Thyroid gland (tissue), 4 donors: ENCODE measurements at places on chromosomes 4 and X. TPM values are rescaled to one million over a fixed set of nuclear protein-coding genes. Genes with fewer than 3 reads are reported as not detected.

SCML2 gene
- 2.6 TPM for total RNA-seq

ITGB1BP2 gene
- total RNA-seq: 0.67 TPM

ODAPH gene
- total RNA-seq: not detected

NUDT11 gene
- total RNA-seq: 1.1 TPM

STPG2 gene
- 2.3 TPM for total RNA-seq

DNA sequence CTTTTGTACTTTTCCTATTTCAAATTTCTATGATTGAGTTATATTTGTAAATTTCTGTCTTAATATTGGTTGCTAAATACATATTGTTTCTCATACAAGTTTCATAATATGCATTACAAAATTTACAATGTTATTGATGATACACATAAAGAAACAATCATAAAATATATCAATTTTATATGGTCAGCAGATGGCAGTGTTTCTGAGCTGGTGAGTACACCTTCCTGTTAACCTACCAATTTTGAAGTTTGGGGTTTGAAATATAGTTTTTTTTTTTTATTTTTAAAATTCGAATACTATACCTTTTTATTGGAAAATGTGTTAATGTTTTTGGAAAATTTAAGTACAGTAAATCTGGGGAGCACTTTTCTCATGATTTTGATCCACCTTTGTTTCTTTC lies 1953.1 kb upstream of the ADGRL3 start:
- DNase-seq: no peak

DNA sequence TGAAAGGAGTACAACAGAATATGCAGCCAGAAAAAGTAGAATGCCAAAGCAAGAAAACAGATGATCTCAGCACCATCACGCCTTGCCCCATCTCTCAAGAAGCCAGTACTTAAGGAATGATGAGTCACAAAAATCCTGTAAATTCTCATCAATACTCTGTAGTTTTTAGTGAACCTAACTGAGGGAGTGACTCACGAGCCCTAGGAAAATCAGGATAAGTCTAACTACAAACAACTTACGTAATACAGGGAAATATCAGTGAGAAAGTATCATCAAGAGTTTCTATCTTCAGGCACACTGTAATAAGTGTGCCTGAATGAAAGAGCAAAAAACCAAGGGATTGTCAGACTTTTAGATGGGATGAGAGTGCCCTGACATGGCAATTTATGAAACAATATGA lies 644.4 kb downstream of the STPG2 start:
- DNase-seq: no peak

GRCh38 chr4:7781993-7782392 lies 157.7 kb downstream of the AFAP1 start:
- DNase-seq: no peak

DNA sequence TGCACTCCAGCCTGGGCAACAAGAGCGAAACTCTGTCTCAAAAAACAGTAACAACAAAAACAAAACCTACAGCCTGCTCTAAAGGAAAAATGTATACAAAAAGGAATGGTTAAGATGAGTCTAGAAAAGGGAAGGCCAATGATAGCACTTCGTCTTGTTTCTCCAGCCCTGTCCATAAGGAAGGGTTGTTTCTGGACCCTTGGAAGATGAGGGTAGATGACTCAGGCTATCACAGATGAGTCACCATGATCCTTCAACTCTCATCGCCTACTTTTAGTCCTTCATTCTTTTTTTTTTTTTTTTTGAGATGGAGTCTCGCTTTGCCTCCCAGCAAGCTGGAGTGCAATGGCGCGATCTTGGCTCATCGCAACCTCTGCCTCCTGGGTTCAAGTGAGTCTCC lies 8.8 kb downstream of the PLA2G12A start:
- no peak for DNase-seq

DNA sequence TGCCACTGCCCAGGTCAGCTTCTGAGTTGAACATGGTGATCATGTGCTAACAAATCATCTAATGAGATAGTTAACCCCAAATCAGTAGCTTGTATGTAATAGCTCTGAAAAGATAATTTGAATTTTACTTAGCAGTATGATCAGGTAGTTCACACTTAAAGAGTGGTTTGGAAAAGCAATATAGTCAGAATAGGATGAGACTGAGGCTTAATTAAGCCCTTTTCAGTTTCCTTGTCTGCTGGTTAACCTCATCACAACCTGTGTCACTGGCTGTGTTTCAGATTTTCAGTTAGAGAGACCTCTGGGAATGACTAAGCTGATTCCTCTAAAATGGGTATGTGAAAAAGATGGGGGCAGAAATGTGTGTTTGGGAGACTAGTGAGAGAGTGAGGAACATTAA lies 38.1 kb downstream of the GPR174 start:
- no peak for DNase-seq

DNA sequence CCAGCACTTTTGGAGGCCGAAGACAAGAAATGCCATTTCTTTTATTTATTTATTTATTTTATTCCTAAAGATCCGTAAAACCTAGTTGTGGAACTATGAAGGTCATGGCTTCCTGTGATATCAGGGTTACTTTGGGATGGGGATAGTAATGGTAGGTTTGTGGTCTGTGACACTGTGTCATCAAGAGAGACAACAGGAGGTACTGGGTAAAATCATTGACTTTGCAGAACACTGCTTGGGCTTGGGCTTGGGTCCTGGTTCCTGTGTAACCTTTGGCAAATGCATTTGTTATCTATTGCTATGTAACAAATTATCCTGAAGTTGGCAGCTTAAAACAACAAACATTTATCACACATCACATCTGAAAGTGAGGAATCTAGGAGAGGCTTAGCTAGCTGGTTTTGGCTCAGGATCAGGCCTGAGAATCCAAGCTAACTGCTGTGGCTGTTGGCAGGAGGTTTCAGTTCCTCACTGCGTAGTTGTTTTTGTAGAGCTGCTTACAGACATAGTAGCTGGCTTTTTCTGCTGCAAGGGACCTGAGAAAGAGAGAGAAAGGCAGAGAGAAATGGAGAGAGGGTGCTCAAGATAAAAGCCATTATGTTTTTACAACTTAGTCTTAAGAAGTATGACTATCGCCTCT lies 576.4 kb upstream of the SLIT2 start:
- peak; percentile 62 for DNase-seq

GRCh38 chr4:8904666-8905065 lies 33.0 kb upstream of the HMX1 start:
- no peak for DNase-seq
